Lung microvascular endothelial cell (primary cell): ENCODE measurements at places on chromosomes 13 and 19. TPM values are rescaled to one million over a fixed set of nuclear protein-coding genes. Genes with fewer than 3 reads are reported as not detected.

GRCh38 chr13:74063533-74064100, 70.6 kb downstream of the KLF12 start:
- no peak for DNase-seq

DNA sequence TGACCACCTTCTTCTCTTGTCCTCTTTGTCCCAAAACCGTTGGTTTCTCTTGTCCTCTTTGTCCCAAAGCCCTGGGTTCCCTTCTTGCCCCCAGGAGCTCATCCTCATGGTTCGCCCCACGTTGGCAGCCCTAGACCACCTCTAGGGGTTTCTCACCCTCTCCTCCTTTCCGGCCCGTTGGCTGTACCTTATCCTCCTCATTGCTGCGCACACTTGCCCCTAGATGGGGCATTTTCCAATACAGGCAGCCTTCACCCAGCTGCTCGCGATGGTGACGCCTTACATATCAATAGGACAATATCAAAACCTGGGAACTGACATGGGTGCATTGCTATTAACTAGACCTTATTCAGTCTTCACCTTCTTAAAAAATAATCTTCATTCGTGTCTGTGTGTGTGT, 86.5 kb downstream of the IPO5 start:
- DNase-seq = no peak

DNA sequence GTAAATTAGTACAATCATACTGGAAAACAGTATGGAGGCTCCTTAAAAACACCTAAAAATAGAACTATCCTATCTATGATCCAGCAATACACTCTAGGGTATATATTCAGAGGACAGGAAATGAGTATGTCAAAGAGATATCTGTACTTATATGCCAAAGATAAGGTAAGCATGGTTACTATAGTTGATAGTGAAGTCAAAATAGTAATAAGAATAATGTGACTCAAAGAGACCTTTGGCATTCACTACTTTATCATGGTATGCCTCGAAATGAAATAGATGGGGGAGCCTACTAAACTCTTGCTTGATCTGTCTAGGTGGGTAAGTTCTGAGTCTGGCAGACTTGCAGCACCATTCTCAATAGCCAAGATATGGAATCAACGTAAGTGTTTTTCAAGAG, 30.3 kb downstream of the FXYD5 start:
- DNase-seq = no peak

DNA sequence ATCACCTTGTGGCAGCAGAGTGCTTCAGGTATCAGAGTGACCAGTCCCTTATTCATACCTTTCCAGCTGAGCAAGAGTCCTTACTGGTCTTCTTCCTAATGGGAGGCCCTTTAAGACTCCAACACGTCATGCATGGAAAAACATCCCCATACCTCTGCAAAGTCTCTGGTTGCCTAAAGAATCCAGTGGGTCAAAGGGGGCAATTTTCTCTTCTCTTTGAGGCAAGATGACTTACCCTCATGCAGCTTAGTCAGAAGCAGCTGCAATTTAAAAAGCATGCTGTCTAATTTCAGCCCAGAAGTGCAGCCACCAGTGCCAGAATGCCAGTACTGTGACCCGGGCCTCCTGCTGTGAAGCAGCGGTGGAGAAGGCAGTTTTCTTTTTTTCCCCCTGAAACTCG, 18.7 kb downstream of the PPP5C start:
- DNase-seq = no peak

GRCh38 chr13:100680131-100680530, 5.5 kb upstream of the TMTC4 start:
- DNase-seq = no peak

GRCh38 chr13:76813891-76814290, 72.3 kb downstream of the KCTD12 start:
- no peak for DNase-seq

GRCh38 chr19:11574689-11575088, 2.8 kb downstream of the ACP5 start:
- no peak for DNase-seq

DNA sequence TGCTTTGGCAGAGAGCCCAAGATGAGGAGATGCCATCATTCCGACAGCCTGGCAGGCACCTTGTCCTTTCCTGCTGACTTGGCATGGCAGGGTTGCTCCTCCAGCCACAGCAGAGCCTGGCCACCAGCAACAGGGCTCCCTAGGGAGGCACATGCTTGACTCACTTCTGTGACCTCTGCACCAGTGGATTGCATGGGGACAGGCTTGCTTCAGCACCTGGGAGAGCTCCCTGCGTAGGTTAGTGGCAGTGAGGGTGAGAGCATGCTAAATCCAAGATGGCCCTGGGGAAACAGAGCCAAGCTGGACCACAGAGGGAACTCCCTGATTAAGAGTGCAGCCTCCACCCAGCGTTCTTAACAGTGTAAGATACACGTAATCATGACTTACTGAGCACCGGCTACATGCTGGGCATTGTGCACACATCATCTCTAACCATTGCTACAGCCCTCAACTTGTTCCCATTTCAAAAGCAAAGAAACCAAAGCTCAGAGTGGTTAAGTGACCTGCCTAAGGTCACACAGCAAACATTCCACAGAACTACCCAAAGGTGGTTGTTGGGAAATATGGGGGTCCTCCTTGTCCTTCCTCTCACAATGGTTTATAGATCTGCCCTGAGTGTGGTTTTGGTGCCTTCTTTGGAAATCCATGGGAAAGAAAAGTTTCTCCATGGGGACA, 116.6 kb upstream of the UQCRFS1 start:
- no peak for DNase-seq

- DNase-seq = peak; percentile 36
Observed at GRCh38 chr19:47813304-47813994, 8.3 kb upstream of the CRX start.

DNA sequence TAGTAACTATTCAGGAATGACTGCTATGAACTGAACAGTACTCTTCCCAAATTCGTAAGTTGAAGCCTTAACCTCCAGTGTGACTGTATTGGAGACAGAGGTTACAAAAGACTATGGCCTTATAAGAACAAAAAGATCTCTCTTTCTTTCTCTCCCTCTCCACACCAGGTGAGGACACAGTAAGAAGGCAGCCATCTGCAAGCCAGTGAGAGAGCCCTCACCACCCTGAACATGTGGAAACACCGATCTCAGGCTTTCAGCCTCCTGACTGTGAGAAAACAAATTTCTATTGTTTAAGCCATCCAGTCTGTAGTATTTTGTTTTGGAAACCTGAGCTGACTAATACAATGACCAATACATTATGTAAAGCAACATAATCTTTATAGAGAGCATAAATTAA, 888.9 kb downstream of the SLITRK1 start:
- no peak for DNase-seq

DNA sequence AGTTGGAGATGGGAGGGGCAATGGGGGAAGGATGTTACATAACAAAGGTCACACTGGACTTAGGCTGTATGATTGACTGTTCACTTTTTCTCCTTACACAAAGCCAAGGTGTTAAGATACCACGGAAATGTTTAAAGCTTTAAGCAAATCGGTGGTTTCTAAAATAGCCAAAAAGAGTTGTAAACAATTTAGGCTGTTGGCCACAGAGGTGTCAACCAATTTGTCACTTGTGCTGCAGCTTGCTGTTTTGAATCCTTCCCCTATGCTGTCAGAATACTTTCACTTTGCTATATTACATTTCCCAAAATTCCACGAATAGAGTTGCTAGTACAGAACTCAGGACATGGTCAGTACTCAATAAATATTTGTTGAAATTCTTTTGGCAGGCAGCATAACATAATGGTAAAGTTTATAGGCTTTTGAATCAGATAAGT, 149.3 kb downstream of the VWA8 start:
- DNase-seq = no peak

DNA sequence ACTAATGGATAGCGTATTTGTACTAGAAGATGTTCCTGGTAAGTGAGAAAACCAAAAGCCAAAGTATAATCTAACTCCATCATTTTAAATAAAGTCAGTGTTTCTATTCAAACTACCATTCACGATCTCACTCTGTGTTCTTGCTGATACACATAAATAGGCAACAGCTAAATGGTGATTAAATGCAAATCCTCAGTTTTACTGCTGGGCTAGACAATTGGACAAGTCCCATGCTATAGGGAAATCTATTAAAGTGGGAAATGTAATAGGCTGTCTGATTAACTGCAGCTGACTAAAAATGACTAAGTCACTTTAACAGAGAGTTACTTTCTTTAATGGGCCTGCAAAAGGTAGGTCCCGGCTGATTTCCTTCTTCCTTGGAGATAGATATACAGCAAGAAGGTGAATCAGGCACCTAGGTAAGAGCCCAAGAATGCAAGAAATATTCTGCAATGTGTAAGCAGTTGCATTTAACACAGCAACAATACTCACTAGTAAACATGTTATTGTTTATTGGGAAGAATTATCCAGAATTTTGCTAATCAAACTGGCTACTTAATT, 298.4 kb downstream of the SLITRK6 start:
- no peak for DNase-seq

The GSX1 gene
- not detected in 2 replicates for total RNA-seq

The PRRG2 gene
- 4.6 and 12.5 TPM in 2 replicates for total RNA-seq

The AMER2 gene
- total RNA-seq = not detected in 2 replicates

The MEIOSIN gene
- not detected in 2 replicates for total RNA-seq

The ZNF383 gene
- total RNA-seq = 3.3 and 6.0 TPM in 2 replicates

The WDR88 gene
- not detected in 2 replicates for total RNA-seq

The KCNN4 gene
- total RNA-seq = 0.22 TPM in 1 of 2 replicates, not detected in the other

The BRCA2 gene
- 1.2 and 3.3 TPM in 2 replicates for total RNA-seq

The FLT1 gene
- 3.4 and 42.7 TPM in 2 replicates for total RNA-seq

The ZNF606 gene
- 5.2 and 8.7 TPM in 2 replicates for total RNA-seq

The GJA3 gene
- total RNA-seq = under 0.01 TPM in 1 of 2 replicates, not detected in the other
